ENCODE measurements at places on chromosomes 7 and 10.

DNA sequence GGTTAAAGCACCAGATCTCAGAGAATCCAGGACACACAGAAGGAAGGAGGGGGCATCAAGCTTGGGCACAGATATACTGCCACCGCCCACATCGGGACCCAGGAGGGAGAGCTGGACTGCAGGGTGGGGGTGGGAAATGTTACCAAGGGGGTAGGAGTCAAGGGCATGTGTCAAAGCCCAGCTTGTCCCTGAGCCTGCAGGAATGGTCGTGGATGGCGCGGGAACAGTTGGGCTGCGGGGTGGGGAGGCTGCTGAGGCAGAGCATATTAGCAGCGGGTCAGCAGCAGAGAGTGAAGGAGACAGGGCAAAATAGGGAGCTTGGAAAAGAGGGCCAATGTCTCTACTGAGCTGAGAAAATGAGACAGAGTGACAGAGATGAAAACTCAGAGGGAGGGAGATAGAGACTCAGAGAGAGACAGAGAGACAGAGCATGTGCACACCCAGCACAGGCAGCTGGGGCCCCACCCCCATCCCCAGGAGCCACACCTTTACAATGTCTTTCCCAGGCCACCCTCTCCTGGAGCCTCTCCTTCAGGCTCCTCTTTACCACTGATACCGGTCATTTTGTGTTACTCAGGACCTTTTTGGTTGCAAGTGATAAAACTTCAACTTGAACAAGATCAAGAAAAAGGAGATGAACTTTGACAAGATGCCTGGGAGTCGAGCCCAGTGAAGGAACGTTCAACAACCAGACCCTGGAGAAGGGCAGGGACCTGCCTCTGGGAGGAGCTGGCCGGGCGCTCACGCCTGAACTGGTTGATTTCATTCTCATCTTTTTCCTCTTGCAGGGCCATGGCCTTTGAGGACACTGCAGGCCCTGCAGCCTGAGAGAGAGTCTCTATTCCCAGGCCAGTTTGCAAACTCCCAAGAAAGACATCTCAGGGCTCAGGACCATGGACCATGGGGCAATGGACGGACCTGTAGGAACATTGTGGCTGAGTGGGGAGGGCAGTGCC is 50.0 kb downstream of the AOC1 start:
- no peak for DNase-seq

DNA sequence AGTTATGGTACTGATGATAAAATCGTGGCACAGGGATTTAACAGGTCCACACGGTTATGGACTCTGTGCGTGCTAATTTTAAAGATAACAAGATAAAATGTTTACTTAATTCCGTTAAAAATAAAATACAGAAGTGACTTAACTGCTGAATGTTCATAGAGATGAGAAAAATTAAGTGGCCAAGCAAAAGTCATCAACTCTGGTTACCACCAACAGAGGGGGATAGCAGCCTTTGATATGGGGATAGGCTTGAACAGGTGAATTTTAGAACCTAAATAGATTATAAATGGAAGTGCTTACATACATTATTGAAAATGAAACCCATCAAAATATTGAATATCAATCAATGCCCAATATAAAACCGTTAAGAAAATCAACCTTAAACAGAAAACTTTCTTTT is 245.0 kb downstream of the WDR37 start:
- no peak for DNase-seq

- DNase-seq: no peak
These were observed 68.3 kb upstream of the MGMT start for GRCh38 chr10:129398711-129399141.

DNA sequence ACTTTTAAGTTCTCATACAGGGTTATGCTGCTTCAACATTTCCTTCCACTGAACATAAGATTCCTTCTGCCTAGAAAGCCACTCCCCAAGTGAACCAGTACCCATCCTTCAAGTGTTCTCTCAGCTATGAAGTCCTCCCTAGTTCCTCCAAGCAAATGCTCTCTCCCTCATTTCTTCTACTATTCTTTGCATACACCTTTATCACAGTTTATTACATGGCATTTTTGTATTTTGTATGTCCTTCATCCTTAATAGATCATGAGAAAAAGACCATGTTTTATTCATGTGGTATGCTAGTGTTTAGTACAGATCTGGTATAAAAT is 1.9 kb downstream of the SYPL1 start:
- DNase-seq: no peak

DNA sequence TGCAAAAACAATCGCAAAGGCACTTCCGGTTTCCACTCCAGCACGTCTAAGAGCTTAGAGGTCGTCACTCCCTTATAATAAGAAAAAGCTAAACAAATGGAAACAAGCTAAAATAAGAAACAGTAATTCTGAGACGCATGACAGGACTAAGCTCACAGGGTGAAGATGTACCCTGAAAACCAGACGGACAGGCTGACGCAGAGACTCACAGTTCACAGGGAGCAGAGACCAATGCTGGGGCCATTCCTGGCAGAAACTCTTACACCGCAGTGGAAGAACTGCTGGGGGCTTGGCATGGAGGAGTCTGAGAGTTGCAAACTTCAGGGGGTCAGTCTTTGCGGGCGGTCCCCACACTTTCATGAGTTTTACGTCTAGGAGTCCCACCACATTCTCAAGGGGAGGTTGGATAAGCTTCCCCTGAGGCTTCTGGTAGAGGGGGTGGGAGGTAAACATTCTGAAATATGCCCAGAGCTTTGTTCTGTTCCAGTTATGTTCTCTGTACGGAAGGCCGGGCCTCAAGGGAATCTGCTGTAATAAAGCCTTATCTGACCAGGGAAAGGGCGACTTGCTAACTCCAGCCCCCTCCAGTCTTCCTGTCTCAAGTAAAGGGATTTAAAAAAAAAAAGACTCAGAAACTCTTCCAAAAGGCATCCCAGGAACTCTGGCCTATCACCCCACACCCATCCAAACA is 47.8 kb downstream of the BRI3 start:
- no peak for DNase-seq

- DNase-seq: no peak
These were observed 37.7 kb downstream of the ATXN7L1 start for GRCh38 chr7:105838627-105839231.

DNA sequence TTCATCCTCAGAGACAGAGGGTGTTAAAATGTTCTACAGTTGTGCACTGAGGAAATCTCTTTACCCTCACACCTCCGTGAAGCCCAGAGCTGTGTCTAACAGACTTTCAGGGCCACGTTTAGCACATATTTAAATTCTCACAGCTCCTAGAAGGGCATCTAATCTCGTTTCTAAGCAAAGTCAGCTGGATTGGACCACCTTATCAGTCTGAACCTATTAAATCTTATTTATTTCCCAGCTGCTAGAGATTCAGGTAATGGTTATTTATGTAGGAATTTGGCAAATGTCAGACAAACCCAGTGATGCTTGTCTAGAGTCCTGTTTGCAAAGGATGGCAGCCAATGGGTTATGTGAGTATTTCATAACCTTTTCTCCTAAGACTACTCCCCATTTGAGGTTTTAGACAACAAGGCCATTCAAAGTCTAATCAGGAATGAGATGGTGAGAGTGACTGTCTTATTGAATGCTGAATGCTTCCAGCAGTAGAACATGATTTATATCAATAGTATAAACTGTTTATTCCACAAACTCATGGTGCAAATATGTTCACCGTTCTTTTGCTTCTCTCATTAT is 54.8 kb upstream of the EXOC4 start:
- no peak for DNase-seq

DNA sequence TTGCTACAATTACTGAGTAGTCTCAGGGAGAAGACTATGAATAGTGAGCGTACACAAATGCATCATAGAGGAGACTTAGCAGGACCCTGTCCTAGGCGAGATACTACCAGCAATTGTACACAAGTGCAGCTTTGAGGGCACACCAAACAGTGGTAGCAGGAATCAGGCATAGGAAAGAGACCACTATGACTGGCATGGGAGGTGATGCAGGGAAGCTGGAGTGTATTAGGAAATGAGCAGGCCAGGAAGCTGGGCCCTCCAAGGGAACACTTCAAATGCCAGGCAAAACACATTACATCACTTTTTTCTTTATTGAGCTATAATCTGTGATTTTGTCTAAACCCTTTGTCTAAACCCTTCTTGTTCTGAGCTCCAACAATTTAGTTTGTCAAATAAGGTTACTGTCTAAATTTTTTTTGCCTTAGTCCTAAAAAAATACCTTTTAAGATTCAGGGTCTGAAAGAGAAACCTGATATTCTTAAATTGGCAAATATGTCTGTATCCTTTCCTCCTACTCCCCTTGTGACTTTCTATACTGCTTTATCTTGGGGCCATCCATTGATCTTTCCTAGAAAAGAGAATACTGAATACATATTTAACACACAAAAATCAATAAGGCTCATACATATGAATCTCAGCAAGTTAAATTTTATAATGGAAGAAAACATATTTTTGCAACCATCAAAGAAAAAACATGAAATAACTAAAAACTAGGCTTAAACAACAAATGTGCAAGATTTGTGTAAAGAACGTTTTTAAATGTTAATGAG is 193.8 kb upstream of the PHYHIPL start:
- DNase-seq: no peak

- DNase-seq: no peak
These were observed 224.7 kb downstream of the CUX1 start for GRCh38 chr7:102042016-102042656.

GRCh38 chr7:1422512-1423263 is 36.6 kb downstream of the MICALL2 start:
- DNase-seq: no peak

GRCh38 chr10:33365871-33366411 is 31.5 kb upstream of the NRP1 start:
- no peak for DNase-seq

DNA sequence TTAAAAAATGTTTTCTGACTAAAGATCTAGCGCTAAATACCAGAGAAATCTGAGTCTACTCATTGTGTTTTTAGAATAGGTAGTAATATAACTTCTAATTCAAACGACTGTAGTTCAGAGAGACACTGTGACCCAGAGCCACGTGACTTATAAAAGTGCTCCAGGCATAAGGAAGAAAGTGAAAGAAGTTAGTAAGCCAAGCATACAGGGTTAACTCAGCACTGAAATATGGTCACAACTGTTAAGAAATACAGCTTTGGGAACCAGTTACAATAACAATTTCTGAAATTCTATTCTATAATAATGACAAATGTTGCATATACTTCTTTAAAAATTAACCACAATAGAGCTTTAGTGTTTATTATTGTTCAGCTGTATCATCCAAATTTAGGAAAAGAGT is 119.1 kb downstream of the TFEC start:
- DNase-seq: no peak

- no peak for DNase-seq
These were observed 64.4 kb upstream of the RSBN1L start for GRCh38 chr7:77631820-77632219.

DNA sequence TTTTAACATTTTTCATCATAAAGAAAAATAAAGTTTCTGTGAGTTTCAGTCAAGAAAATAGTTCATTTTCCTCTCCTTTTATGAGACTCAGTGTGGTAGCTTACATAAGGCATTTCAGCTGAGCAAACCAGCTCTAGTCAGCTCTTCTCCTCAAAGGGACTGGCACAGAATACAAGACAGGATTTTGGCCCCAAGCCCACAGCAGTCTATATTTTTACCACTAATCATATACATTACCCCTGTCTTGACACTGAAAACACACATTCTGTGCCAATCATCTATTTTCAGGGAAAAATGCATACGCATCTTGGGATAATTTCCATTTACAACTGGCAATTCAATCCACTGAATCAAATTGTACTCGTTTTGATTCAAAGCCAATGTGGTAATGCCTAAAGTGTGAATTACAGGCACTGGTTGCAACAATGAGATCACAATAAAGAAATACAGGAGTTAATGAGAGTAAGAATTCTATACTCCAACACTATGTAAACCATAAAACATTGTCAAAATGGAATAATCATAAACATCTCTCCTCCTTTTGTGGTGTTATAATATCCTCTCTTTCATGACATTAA is 186.4 kb downstream of the CACNA2D1 start:
- no peak for DNase-seq

DNA sequence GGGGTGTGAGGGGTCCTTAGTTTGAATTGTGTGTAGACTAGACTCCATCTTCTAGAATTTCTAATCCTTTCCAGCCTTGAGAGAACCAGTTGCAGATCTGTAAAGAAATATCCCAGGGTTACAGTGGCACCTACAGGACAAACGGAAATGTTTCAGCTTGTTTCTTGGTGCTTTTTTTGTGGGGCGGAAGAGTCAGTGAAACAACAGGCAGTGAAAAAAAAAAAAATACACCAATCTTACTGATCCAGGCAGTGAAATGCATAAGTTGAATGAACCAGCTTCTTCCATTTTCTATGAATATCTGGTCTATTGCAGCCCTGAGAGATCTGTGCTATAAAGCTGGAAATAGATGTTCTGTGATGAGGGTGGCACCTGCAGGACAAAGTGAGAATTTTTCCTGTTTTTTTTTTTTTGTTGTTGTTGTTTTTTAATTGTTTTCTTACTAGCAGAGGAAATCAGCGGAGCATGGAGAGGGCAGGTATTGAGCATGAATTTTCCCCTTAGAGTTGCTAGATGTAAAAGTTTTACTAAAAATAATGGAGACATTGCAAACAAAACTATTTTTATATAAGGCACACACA is 81.9 kb upstream of the DYNC1I1 start:
- DNase-seq: peak; percentile 36

GRCh38 chr7:45984386-45985295 is 63.6 kb upstream of the IGFBP3 start:
- peak; percentile 22 for DNase-seq

- peak; percentile 76 for DNase-seq
These were observed 22.7 kb upstream of the TM9SF3 start for GRCh38 chr10:96609510-96609909.

DNA sequence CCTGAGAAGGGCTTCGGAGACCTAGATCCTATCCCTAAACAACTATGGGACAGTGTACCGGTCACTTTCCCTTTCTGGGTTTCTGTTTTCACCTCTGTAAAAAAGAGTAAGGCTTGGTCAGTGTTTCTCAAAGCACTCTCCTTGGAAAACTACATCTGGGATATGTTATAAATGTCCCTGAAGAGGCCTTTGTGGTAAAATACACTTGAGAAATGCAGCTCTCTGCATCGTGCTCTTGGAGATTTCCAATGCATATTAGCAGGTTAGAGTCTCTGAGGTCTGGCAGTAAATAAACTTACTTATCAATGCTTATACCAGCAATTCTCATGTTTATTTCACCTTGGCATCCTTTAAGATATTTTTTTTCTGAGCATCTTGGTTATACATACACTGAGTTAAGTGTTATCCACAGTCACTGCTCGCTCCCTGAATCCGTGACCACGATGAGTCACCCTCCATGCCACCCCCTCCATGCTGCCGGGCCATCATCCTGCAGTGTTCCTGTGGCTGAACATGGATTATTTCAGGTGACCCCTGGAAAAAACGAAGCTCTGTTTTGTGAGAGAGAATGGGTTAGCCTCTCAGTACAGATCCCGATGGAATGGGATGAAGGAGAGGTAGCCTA is 3.3 kb upstream of the TBXAS1 start:
- no peak for DNase-seq

DNA sequence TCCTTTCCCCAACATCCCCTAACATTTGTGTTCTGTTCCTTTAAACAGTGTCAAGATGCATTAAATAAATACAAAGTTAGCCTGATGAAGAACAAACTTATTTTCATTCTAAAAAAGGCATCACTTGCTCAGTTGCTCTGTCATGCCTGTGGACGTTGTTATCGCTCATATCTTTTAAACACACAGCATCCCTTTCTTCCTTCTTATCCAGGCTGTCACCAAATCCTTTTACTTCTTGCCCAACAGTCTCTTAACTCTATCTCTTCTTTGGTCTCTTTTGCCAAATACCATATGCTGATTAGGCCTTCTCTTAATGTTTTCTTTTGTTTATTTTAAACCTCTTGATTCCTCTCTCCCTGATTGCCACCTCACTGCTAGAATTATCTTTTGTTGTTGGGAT is 43.9 kb downstream of the DKK1 start:
- DNase-seq: no peak

- DNase-seq: no peak
These were observed 279.8 kb upstream of the FZD8 start for GRCh38 chr10:35921866-35922350.
